ENCODE measurements at places on chromosomes 11 and 22. TPM values are rescaled to one million over a fixed set of nuclear protein-coding genes. Genes with fewer than 3 reads are reported as not detected.

Gene KRTAP5-11
- not detected for total RNA-seq

Gene YPEL1
- total RNA-seq, result 1.8 TPM

Gene C1QTNF4
- total RNA-seq, result not detected

Gene KIAA1671
- 7.7 TPM for total RNA-seq

Gene CBLIF
- total RNA-seq, result not detected

Gene APOL5
- not detected for total RNA-seq

Gene TH
- 0.88 TPM for total RNA-seq

Gene KCTD14
- total RNA-seq, result 7.1 TPM

Gene UCP3
- 0.60 TPM for total RNA-seq

Gene CCDC88B
- total RNA-seq, result 2.8 TPM

Gene ACRV1
- total RNA-seq, result not detected

Gene ARHGAP32
- 8.9 TPM for total RNA-seq
